ENCODE measurements at places on chromosomes 13 and 19.
A peak's percentile ranks its signal among the peaks of the same experiment; 100 is the strongest.

DNA sequence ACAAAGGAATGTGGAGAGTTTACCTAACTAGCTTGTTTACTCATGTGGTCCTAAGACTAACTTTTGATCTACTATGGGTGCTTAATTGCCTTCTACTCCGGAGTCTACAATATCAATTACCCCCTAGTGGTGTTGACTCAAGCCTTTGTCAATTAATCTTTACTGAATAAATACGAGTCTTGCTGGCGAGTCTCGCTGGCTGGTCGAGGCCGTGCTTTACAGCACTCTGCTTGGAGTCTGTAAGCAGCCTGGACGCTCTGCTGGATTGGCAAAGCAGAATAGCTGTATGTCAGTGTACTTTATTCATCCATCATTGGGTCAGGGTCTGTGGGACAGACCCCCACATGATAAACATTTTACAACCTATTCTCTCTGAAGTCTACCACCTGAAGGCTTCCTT lies 9.9 kb upstream of the SPART start:
- no peak for DNase-seq

DNA sequence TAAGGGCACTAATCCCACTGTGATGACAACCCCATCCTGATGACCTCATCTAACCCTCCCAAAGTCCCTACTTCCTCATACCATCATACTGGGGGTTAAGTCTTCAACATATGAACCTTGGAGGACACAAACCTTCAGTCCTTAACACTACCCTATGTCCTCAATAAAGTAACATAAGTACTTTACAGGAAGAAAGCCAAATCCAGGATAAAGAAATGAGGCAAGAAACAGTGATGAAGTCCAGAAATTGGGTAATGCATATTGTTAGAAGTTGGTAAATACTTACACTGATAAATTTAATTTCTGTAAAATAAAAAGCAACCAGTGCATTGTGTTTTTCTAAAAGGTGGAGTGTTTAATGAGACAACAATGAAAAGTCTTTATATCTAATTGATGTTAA lies 284.8 kb upstream of the SOX21 start:
- no peak for DNase-seq

GRCh38 chr13:67726979-67727378 lies 496.8 kb upstream of the PCDH9 start:
- no peak for DNase-seq

GRCh38 chr13:99320693-99321481 lies 13.7 kb upstream of the GPR183 start:
- peak; percentile 55 for DNase-seq

DNA sequence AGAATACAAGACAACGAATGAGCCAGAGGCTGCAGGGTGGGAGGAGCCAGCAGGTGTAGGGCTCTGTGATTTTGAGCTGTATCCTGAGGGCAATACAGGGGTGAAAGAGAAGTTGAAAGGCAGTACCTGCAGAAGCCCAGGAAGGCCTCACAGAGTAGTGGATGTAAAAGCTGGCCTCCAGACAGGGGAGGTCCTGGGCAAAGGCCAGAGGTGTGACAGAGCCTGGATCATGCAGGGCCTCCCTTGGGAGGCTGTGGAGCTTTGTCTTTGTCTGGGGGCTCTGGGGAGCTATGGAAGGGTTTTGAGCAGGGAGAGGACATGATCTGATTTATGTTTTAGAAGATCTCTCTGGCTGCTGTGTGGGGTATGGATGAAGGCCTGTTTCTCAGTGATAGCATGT lies 2.7 kb downstream of the MEGF8 start:
- DNase-seq: no peak

GRCh38 chr19:51116736-51117286 lies 7.9 kb upstream of the SIGLEC9 start:
- no peak for DNase-seq

DNA sequence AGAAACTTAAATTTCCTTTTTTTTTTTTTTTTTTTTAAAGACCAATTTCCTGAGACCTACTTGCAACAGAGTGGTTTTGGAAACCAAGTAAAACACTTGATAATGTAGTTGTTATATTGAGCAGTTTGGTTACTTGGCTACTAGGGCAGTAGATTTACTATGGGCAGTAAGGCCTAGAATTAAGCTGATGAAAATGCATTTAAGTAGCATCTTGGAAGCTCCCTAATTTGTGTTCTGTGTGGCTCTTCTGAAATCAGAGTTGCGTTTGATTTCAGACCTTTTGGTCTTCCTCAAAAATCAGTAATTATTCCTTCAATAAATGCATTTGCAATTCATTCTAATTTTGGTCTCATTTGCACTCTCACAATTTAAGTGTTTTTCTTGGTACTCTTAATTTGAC lies 810 bp downstream of the GPR180 start:
- DNase-seq: no peak

- DNase-seq: peak; percentile 60
These were observed 264.0 kb downstream of the ENOX1 start for GRCh38 chr13:43522788-43523187.

DNA sequence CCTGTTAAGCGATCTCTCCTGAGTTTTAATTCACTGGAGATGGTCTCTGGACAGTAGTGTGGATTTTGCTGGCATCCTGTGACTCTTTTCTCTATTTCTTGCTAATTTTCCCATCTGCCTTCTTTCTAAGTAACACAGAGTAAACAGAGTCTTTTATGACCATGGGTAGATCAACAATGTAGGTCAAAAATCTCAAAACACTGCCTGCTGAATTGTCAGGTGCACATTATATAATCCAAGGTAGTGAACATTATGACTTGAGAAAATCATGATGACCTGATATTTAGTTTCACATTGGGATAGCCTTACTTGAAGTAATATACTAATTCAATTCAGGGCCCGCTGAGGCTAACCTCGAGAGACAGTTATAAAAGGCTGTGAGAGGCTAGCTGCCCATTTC lies 180.7 kb downstream of the TDRD3 start:
- no peak for DNase-seq

DNA sequence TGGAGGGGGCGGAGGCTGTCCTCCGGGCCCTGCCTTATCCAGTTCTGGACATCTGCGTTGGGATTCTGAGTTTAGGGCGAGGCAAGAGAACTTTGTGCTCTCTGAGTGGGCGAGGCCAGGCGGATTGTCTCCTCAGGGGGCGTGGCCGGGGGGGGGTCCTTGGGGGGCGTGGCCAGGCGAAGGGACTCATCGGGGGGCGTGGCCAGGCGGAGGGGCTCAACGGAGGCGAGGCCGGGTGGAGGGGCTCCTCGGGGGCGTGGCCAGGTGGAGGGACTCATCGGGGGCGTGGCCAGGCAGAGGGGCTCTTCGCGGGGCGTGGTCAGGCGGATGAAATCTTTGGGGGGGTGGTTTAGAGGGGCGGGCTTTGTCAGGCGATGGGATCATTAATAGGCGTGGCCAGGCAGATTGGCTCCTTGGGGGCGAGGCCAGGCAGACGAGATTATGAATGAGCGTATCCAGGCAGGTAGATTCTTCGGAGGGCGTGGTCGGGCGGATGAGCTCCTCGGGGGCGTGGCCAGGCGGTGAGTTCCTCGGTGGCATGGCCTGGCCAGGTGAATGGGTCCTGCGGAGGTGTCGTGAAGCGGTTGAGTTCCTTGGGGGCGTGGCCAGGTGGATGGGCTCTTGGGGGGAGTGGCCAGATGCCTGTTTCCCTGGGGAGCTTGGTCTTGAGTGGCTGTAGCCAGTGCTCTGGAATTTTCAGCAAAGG lies 10.3 kb upstream of the CACNG7 start:
- DNase-seq: no peak

- DNase-seq: peak; percentile 35
These were observed 122.9 kb downstream of the OLFM4 start for GRCh38 chr13:53151336-53152056.

DNA sequence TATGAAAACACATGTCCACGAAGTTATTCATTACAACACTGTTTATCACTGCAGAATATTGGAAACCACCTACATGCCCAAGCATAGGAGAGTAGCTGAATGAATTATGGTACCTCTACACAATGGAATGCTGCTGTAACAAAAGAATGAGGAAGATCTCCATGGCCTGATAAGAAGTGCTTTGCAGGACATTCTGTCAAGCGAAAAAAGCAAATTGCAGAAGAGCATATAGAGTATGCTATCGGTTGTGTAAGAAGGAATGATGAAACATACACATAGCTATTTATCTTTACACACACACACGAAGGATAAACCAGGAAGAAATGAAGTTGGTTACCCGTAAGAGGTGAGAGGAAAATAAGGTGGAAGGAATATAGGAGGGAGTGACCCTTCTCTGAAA lies 37.5 kb upstream of the CEACAM20 start:
- DNase-seq: no peak

Data from GM03348 (cell line).